ENCODE measurements at places on chromosomes 5 and 9. TPM values are rescaled to one million over a fixed set of nuclear protein-coding genes. Genes with fewer than 3 reads are reported as not detected.

GRCh38 chr9:6592231-6592630, 53.3 kb downstream of the GLDC start:
- no peak for DNase-seq

DNA sequence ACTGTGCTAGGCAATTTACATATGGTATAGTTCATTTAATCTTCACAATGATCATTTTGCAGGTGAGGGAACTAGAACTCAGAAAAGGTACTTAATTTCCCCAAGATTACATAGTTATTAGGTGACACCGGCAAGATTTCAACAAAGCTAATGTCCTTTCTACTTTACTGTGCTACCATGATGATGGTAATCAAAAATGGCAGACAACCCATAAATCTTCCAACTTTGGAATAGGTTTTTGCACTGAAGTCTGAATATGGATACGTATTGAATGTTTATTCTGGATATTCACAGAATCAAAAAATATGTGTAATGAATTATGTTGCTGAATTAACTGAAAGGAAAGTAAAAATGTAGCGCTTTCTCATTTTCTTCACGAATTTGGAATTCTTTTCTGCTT, 13.8 kb downstream of the PDCD1LG2 start:
- DNase-seq, result no peak

- DNase-seq, result no peak
Measured at GRCh38 chr5:72651109-72651508, 143.9 kb upstream of the ZNF366 start.

DNA sequence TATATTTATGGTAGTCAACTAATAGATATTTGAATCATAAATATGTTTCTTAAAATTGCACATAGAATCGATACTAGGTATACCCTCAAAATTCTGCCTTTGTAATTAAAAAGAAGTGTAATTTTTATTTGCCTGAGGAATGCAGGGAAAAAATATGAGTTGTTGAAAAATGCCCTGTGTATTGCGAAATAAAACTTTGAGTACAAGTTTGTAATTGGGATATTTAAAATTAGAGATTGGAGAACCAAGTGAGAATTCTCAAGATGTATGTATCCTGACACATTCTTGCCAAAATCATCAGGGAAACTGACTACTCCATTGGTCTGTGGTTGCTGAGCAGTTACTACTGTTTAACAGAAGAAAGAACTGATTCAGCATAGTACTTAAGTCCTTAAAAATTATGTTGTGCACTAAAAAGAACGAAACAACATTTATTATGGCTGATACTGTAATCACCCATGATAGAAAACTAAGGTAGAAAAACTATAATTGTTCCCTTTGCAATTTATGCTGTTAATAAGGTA, 36.0 kb downstream of the ST8SIA4 start:
- no peak for DNase-seq

C5 gene
- total RNA-seq, result 6.2 TPM

DNA sequence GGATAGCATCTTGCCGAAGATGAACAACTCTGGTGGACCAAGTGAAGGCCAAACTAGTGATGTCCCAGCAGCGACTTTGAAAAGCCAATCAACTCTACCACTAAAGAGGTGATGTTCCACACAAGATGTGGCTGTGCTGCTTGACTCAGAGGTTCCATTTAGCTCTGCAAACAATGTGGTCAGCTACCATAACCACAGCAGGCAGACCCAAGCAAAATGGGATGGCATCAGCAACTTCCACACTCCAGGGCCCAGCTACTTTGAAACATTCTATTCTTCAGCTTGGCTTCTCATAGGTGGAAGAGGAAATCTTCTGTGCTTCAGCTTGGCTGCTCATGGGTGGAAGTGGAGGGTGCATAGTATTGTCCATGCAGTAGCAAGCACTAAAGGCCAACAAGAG, 70.5 kb downstream of the IRX2 start:
- no peak for DNase-seq

TLE1 gene
- total RNA-seq, result 70.1 TPM

DNA sequence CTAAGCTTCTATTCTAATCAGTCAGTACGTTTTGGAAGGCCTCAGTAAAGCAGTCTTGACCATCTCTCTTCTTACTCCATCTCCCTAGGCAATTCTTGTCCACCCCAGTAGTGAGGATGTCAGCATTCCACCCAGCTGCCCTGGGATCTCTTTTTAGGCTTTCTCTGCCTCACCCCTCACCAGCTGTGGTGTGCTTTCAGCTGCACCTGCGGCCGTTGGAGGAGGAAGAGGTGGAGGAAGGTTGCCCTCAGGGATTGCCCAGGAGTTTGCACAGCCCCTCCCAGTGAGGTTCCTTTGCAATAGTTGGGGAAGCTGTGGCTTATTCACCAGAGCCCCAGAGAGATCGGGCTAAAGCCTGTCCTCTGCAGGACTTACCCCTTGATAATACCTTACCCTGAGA, 615.8 kb downstream of the BNC2 start:
- DNase-seq, result no peak

ASPN gene
- total RNA-seq, result 40.9 TPM

WDR70 gene
- 26.7 TPM for total RNA-seq

- DNase-seq, result no peak
Measured at GRCh38 chr9:91296354-91296753, 65.4 kb downstream of the AUH start.

GRCh38 chr5:95537501-95537900, 17.3 kb downstream of the SKIC3 start:
- no peak for DNase-seq
